ENCODE measurements at places on chromosomes 5 and 9.

- ATAC-seq: peak; percentile 80
These were observed 34.5 kb upstream of the MED27 start for GRCh38 chr9:132114102-132114707.

DNA sequence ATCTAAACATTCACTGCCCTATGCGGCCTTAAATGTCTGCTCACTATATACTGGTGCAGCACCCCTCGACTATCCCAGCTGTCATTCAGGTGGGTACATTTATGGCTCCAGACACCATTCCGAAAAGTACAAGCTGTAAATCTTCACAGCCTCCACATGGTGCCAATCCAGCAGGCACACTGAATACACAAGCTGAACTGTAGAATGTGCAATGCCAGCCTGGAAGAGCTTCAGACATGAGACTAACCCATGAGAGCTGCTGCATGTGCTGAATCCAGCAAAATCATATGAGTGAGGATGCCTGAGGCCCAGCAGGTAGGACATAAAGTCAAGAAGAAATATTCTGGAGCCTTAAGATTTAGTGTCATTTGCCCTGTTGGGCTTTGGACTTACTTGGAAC lies 483.8 kb upstream of the GRIA1 start:
- ATAC-seq: no peak

DNA sequence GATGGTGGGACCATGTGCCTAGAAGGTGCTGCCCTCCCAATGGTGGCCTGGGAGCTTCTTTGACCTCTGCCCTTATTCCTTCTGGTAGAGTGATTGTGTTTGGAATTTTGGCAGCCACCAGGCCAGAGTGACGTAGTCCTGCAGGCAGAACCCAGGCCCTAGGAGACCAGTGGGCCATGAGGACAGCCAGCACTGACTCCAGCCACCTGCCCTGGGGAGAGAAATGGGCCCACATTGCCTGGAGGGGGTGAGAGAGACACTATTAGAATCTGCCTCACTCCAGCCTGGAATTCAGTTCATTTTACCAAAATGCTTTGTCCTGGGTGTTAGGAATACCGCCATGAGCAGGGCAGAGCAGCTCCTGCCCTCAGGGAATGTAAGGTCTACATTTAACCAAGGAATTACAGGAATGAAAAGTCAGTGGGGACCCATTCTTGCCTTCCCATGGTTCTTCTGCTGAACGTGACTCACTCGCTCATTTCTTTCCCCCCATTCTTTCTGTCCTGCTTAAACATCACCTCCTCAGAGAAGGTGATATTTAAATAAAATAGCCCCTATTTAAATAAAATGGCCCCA lies 5.5 kb upstream of the COL27A1 start:
- no peak for ATAC-seq

DNA sequence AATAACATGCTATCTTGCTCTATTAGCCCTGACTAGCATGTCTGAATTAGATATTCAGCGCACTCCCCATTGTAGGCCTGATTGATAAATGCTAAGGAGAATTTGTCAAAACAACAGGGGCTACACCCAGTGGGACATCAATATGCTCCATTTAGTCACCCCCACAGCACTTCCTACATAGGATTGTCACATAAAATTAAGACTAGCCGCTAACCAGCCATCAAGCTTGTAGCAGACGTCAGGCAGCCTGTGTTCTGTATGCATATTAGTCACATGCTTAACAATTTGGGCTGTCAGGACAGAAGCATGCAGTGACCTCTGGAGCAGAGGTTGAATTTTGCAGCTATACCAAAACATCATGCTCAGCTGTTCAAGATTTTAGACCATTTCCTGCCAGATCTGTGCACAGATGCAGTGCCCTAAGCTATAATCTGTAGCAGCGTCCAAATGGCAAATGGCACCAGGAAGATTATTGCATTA lies 197.4 kb upstream of the ISL1 start:
- no peak for ATAC-seq

DNA sequence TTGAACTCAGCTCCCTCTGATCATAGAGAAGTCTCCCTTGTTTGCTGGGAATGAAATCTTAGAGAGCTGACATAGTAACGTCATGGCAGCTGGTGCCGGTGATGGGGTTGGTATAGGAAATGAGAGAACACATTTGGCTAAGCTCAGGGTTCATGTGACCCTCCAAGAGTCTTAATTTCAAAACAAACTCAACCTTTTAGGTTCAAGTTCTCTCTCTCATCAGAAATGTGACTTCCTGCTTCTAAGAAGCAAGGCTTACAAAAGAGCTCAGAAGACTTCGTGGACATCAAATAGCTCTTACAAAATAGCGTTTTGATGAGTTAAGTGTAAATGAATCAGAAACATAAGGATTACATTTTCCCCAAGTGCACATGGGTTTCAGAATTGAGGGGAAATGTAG lies 97.3 kb downstream of the PAPPA start:
- no peak for ATAC-seq

- ATAC-seq: no peak
These were observed 43.9 kb downstream of the MACROH2A1 start for GRCh38 chr5:135355169-135355568.

DNA sequence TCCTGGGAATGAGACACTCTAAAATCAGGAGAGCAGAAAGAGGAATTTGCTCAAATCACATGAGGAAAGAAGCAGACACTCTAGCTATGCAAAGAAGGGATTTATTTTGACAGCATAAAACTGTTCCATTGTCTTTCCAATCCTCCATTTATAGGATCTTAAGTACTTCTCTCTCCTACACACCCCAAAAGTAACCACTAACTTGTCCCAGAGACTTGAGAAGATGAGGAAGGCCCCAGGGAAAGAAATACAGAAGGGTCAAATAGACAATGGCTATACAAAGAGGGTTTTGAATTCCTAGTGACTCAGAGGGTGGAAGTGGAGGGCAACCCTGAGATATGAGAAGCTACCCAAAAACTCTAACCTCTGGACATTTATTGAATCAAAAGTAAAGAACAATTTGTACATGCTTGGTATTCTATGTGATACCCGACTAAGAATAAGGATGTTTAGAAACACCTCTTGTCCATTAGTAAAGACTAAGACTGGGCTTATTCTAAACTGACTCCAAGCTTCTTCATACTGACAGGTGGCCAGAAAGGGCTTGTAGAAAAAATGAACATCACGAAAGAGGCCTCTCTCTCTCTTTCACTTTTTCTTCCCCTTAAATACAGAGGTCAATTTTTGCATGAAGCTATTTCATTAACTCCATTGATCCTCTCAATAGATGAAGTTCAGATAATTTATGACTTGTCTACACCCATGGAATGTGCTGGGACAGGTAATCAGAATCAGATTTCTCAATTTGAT lies 20.6 kb downstream of the DMAC1 start:
- no peak for ATAC-seq

DNA sequence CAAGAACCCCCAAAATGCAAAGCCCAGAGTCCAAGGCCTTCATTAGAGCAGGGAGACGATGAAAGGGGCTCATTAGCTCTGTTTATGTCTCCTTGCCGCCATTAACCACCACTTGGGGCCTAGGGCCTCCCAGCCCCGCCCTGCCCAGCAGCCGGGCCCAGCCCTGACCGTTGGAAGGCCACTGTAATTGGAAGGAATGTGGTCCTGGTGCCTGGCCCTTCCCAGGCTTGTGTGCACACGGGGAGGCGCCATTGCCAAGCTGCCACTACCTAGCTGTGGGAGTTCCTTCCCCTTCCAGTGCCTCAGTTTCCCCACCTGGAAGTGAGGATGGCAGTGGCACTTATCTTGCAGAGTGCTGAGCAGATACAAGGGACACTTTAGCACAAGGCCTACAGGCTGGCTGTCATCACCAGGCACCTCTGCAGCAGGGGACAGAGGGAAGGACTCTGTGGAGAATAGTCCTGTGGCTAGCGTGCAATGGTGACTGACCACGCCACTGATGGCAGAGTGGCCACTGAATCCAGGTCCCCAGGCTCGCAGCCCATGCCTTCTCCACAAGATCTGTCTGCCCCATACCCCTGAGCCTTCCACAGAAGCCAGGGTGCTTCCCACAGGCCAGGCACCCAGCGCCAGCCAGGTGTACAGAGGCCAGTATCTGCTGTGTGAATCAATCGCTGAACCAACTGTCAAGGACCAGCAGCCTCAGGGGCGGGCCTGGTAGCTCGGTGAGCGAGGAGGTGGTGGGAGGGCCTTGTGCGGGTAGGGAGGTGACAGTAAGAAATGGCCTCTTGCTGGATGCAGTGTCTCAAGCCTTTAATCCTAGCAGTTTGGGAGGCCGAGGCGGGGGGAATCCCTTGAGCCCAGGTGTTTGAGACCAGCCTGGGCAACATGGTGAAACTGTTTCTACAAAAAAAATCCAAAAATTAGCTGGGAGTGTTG lies 20.8 kb downstream of the GBGT1 start:
- ATAC-seq: no peak

DNA sequence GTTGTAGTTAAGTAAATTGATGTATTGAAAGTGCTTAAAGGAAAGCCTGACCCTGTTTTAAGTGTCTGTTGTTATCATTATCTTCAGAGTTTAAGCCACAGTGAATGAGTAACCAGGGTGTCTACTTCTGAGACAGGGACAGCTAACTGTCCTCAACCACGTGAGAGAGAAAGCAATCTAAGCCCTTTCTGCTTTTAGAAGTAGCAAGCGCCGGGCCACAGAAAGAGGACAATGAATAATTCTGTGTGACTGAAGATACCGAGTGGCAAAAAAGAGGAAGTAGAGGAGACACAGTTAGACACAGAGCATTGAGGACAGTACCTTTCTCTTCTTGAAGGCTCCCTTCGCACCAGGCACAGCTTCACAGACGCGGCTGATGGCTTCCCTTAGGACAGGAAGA lies 86.3 kb downstream of the S1PR3 start:
- no peak for ATAC-seq

DNA sequence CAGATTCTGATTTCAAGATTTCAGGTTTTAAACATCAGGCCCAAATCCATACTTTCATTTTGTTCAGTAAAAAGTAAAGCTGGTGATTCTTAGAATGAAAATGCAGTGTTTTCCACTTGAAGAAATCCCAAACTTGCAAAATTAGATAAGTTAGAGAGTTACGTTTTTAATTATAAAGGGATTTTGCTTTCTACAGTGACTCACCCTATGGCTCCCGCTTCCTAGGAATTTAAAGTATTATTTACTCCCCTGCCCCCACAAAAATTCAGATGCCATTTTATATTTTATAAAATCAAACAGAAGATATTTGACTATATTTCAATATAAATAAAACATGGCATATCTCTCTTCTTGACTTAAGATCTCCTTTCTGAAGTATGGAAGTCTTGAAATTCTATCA lies 402.9 kb downstream of the ZSWIM6 start:
- ATAC-seq: no peak

GRCh38 chr5:38827525-38827924 lies 18.3 kb upstream of the OSMR start:
- no peak for ATAC-seq

DNA sequence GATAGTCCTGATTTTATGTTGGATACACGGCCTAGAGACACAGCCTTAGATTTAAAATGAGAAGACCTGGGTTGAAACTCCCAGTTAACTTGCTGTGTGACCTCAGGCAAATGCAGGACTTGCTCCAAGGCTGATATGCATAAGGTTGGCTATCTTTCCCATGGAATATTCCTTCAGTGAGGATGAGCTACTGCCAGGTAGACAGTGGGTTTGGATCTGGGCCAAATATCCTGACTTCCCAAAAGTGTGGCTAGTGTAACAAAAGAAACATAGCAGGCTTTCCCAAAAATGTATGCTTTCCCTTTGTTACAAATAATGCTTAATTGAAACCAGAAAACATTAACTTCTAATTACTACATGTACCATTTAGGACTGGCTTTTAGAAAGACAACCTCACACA lies 697 bp upstream of the XPA start:
- ATAC-seq: no peak

DNA sequence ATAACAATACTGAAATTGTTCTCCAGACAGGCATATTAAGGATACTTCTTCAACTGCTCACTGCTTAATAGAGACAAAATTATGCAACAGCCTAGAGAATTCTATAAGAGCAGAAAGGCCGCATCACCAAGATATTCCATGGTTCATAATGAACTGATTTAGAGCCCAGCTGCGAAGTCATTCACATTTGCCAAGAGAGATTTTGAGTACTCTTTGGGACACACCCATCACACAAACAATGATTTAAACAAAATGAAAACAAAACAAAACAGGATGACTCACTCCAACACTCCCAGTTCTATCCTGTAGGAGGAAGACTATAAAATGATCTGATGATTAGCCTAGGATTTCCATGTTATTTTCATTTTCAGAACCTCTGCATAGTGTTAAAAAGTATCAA lies 145.7 kb upstream of the GNA14 start:
- ATAC-seq: peak; percentile 95

GRCh38 chr5:4640795-4641194 lies 499.3 kb upstream of the ADAMTS16 start:
- no peak for ATAC-seq

GRCh38 chr9:118568704-118569103 lies 800.5 kb downstream of the BRINP1 start:
- no peak for ATAC-seq

GRCh38 chr5:157820593-157821252 lies 38.2 kb downstream of the CLINT1 start:
- ATAC-seq: no peak

DNA sequence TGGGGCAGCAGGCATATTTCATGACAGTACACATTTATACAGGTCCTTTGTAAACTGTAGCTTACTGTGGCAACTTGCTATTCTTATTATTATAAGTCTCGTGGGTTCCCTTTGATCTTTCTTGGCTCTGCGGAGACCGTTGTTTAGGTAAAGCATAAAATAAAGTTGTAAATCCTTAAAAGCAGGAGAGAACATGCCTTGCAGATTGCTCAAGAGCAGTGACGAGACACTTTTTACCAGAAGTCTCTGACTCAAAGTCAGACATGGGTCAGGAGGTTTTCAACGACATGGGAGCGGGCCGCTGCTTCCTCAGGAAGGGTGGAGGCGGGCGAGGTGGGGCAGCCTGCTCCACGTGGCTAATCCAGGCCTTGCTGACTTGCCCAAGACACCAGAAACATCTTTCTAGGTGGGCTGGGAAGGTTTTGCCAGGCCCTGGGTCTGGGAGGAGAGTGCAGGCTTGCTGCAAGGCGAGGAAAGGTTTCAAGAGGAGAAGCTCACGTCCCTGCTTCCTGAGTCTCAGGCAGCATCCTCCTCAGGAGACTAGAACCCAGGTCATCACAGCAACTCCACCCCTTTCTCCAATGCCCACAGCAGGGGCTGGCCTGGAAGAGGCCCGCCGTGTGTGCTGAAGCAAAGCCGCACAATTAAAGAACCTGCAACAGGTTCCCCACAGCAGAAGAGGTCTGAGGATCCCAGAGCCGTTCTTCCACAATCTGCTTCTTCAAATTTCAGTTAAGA lies 6.5 kb downstream of the TBC1D2 start:
- peak; percentile 85 for ATAC-seq

- no peak for ATAC-seq
These were observed 14.8 kb downstream of the TGFBI start for GRCh38 chr5:136043551-136043950.

- no peak for ATAC-seq
These were observed 198.1 kb upstream of the WWC1 start for GRCh38 chr5:168093200-168093910.

GRCh38 chr9:113566016-113566711 lies 102.6 kb downstream of the RGS3 start:
- ATAC-seq: no peak

DNA sequence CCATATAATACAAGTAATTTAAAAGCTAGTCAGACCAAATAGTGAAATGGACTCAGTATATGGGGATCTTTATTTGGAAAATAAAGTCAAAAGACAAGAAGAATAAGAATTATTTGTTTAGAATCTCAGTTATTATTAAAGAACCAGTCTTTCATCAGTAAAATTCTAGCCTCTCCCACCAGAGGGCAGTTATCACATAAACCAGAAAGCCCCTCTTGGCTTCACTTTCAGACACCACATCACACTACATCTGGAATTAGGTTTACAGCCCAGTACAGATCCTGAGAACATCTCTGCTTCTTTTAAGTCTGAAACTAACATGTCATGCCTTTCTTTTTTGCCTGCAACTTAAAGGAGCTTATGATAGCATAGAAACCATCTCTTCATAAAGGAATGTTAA lies 12.2 kb upstream of the HSPB3 start:
- no peak for ATAC-seq

All from esophagus mucosa (tissue), 1 donor.